ENCODE measurements at places on chromosomes 11 and 22.

DNA sequence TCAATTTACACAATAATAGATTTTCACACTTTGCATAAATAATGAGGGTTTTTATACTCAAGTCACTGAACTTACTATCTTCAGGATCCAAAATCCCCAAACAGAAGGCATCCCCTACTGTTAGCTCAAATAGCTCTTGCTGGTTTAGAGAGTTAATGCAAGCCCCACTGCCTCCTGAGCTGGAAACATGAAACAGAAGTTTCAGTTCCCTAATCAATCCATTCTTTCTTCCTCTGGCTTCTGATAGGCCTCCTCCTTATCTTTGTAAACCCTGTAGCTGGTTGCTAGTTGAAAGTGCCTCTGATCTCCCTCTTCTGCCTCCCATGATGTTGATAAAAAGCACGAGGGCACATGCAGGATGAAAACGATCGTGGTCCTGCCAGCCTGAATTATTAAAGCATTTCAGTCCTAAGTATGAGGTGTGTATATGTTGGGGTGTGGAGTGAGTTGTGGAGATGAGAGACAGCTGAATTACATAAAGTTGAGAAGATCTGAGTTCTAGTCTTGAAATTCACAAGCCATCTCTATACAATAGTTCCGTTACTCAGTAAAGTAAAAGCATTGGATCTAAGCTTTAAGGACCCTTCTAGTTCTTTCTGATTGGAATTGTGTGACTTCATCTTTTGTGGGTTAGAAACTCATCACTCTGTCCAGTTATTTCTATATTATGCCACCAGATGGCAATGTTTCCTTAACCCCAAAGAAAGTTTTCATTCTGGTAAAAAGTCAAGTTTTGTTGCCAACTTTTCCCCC, 35.0 kb upstream of the EHF start:
- no peak for DNase-seq

GRCh38 chr11:68448604-68449011, 11.9 kb upstream of the PPP6R3 start:
- no peak for DNase-seq

GRCh38 chr11:46251954-46252353, 25.5 kb upstream of the CREB3L1 start:
- no peak for DNase-seq

- DNase-seq = no peak
Measured at GRCh38 chr22:43036282-43036829, 21.4 kb upstream of the PACSIN2 start.

DNA sequence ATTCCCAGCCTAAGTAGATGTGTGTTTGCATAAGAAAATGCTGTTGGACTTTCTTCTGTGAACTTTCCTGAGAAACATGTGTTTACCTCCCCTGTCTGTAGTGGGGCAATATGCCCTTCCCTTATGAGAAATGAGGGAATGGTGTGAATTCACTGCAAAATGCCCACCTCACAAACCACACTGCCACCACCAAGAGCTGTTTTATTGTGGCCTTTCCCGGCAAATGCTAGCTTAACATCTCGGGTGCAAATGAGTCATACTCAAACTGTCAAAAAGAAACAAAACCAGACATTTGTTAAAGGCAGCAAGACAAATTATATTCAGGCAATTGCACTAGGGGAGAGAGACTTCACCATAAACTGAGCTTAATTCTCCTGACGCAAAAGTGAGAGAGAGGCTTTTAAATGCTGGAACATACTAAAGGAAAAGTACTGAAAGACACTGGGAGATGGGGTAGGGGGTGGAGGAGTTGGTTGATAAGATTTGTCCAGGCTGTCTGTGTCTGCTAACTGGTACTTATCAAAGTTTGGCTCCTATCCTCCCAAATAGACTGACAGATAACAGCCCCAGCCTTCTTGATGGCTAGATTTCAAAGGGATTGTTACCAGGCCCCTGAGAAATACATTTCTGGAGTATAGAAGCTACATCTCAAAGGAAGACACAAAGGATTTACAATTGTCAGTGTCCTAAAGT, 70.9 kb upstream of the OR5AK2 start:
- no peak for DNase-seq
